ENCODE measurements at places on chromosomes 7 and 10.

GRCh38 chr7:84735677-84736076, 451.2 kb downstream of the SEMA3D start:
- DNase-seq: no peak

- no peak for DNase-seq
Observed at GRCh38 chr7:16404636-16405035, 16.7 kb downstream of the CRPPA start.

- DNase-seq: no peak
Observed at GRCh38 chr10:124864421-124865193, 63.0 kb downstream of the ABRAXAS2 start.

DNA sequence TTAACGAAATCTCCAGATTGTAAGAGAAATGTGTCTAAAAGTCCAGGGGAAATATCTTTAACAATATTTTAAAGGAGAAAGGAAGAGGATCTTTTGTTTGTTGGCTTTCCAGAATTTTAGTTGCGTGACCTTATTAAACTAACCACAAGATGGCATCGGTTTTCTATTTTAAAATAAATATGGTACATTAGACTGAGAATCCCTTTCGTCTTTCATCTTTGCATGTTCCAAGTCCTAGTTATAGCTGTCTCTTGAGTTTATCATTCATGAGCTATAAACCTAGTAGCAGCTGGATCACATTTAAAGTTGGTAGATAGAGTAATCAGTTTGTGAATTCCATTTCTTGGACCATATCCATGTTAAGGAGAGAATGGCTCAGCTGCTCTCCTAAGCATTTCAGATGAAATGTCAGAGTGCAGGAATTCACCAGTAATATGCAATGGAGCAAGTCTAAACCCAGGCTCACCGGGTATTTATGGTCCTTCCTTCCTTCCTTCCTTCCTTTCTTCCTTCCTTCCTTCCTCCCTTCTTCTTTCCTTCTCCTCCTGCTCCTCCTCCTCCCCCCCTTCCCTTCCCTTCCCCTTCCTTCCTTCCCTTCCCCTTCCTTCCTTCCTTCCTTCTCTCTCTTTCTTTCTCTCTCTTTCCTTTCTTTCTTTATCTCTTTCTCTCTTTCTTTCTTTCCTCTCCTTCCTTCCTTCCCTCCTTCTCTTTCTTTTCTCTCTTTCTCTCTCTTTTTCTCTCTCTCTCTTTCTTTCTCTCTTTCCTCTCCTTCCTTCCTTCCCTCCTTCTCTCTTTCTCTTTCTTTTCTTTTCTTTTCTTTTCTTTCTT, 57.8 kb upstream of the RAB18 start:
- DNase-seq: no peak

GRCh38 chr10:77043420-77043763, 594.2 kb downstream of the KCNMA1 start:
- DNase-seq: no peak

DNA sequence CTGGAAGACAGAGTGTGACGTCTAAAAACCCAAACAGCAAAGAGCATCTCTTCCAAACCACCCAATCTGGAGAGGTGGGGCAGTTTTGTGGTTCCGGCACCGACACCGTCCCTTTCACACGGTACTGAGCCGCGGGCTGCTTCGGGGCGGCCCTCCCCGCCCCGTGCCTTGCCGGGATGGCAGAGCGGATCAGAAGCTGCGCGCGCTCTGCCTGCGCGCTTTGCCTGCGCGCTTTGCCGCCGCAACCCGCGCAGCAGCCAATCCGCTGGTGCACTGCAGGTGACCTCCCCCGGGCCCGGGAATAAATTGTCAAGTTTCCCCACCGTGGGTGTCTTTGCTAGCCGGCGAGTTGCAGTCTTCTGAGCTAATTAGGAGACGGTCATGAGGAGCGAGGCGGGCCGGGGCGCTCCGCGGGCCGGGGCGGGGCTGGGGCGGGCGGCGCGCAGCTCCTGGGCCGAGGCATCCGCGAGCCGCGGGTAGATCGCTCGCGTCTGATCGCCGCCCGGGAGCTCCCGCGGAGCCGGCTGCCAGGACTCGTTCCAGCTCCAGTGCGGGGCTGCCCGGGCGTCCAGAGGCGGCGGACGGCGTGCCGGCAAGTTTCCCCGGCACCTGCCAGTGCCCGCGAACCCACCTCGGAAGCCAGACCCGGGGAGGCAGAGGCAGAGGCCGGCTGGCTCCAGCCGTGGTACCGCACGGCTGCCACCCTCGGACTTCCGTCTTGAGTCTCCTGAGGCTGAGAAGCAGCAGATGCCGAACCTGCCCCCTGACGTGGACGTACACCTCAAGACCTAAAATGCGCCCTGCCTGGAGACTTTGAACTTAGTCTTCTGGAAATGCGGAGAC, 536.0 kb upstream of the GALNT17 start:
- DNase-seq: no peak

DNA sequence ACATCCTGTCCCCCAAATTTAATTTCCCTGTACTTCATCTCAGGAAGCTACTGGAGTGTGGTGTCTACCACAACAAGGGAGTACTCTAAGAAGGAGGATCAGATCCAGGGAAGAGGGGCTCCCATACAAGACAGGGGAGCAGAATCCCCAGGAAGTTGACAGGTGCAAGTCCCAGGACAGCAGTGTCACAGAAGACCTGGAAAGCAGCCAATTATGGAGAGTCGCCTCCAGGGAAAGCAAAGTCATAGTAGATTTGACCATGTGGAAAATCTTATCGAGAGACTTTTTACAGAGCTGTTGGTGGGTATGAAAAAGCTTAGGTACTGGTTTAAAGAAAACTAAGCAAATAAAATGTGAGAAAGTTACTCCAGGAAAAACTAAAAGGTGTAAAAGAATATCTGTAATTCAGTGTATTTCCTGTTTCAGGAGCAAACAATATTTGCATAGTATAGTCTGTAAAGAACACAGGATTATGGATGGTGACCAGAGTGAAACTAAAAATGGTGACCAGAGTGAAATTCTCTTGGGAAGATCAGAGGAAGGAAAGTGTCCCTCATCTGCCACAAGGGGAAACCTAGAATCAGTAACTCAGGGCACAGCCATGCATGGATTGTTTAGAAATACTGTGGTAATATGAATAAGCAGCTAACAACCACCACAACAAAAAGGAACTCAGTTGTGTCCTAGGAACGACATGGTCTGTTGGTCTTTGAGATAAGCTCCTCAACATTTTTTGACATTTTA, 44.5 kb downstream of the LANCL2 start:
- DNase-seq: no peak

DNA sequence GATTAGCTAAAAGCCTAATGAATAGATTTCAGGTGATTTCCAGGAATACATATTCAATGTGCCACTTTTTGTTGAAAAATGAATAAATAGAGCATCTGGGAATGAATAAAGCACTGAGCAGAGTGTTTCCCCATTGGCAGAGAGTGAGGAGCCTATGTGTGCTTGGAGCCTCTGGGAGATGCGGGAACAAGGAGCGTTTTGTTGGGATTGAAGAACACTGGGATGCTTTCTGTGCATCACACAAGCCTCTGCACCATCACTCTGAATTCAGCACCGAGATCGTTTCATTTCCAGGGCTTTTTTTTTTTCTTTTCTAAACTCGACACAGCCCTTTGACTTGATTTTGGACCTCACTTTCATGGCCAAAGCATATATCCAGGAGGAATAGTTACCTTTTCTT, 111.4 kb downstream of the BAMBI start:
- DNase-seq: no peak

GRCh38 chr10:126376956-126377355, 11.3 kb downstream of the ADAM12 start:
- DNase-seq: no peak

- DNase-seq: peak; percentile 98
Observed at GRCh38 chr7:100177045-100178001, at the start of the genes GPC2 and STAG3. Gene GPC2 (minus strand): TSS chr7:100177381. CDS start chr7:100177199, 182 bp downstream. Gene STAG3 (plus strand): TSS chr7:100177918. CDS start chr7:100180557, 2,639 bp downstream.

DNA sequence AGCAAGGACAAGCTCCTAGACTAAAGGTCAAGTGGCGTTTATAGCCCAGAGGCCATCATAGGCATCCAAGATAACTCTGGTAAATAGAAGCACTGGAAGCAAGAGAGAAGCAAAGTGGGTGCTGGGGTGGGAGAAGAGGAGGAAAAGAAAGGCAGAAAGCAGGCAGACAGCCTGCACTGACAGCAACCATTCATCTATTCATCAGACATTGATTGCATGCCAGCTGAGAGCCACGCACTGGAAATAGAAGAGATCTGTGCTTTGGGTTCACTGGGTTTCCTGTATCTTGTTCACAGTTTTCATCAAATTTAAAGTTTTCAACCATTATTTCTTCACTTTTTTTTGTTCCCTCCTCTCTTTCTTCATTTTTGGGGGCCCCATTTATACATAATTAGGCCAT, 4.7 kb upstream of the SLIT1 start:
- no peak for DNase-seq

GRCh38 chr7:88689821-88690220, 69.7 kb upstream of the ZNF804B start:
- DNase-seq: no peak

DNA sequence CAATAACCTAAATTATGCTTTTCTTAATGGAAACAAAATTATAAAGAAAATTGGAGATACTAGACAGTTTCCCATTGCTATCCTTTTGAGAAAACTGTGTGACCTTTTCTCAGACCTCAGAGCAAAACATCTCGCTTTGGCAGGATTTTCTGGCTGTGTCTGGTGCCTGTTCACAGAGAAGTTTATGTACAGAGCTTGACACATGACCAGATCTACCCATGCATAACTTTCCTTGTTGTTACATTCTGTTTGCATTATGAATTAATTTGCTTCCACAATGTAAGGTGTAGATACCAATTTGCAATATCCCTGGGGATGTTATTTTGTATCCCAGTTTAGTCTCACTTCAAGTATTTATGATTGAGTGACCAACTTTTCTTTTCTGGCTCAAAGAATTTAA, 565.0 kb downstream of the XPNPEP1 start:
- no peak for DNase-seq

- DNase-seq: no peak
Observed at GRCh38 chr10:87865241-87865881, 1.9 kb downstream of the PTEN start.

GRCh38 chr10:101133489-101134298, 2.6 kb downstream of the TLX1 start:
- DNase-seq: no peak

GRCh38 chr7:9071160-9071762, 637.9 kb downstream of the NXPH1 start:
- DNase-seq: no peak

- no peak for DNase-seq
Observed at GRCh38 chr10:43960981-43961380, 312.3 kb upstream of the ZNF32 start.

DNA sequence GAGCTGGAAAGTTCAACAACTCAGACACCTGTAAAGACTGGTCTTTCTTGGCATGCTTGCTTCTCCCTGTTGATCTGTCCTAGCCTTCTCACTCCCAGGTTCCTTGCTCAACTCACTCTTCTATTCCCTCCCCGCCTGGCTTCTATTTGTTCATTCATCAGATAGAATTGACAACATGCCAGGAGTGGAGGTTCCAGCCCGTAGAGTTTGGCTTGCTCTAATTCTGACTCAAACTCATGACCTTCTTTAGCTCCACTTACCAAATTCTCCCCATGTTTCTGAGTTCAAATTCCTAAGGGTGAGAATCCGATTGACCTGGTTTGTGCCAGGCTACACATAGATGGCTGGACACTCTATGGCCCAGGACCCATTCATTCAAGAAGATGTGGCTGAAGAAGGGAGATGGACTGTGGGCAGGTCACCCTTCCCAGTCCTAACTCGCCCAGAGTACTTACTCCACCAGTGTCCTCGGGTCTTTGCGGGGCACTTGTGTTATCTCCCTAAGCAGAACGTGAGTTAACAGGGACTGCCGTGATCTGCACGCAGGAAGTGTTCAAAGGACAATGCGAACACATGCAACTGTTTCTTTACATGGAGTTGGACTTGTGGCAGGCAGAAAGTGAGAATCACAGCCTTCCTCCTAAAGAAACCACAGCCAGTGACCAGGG, 4.0 kb upstream of the TMEM236 start:
- DNase-seq: no peak

GRCh38 chr7:33807779-33808482, 97.4 kb upstream of the BMPER start:
- DNase-seq: no peak

GRCh38 chr10:97518301-97519043, 19.7 kb downstream of the UBTD1 start:
- no peak for DNase-seq

DNA sequence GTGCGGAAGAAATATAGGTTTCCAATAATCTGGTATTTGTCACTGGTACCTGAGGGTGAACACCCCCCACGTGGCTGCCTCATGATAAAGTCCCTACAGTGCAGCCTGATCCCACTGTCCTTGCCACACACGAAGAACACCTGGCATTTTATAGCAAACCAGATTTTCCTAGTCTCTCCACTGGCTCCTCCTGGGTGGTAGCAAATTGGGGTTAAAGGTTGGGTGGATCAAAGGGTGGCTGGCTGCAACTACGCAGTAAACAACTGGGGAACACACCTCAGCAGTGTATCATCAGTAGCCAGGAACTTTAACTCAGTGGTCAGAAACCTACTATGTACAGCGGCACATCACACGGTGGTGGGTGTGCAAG, 10.3 kb downstream of the SEPHS1 start:
- no peak for DNase-seq

- DNase-seq: no peak
Observed at GRCh38 chr7:1124164-1124563, 35.8 kb downstream of the ZFAND2A start.

- DNase-seq: no peak
Observed at GRCh38 chr7:11818281-11818680, 13.7 kb downstream of the THSD7A start.

- no peak for DNase-seq
Observed at GRCh38 chr10:118114992-118115391, 68.3 kb upstream of the RAB11FIP2 start.

DNA sequence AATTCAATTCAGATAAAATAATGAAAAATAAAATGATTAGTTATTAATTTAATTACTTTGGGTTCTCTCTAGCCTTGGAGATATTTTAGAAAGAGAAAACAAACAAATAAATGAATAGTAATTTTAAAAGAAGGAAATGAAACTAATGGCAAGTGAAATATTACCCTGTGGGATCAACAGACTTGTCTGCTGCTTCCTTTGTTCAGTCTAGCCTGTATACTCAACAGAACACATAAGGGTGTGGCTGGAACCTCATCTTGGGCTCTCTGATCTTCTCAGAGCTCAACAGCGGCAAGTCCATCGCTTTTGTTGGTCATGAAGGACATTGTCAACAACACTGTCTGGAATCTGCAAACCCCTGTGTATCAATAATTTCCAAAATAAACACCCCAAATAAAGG, 904.9 kb downstream of the IPMK start:
- no peak for DNase-seq

DNA sequence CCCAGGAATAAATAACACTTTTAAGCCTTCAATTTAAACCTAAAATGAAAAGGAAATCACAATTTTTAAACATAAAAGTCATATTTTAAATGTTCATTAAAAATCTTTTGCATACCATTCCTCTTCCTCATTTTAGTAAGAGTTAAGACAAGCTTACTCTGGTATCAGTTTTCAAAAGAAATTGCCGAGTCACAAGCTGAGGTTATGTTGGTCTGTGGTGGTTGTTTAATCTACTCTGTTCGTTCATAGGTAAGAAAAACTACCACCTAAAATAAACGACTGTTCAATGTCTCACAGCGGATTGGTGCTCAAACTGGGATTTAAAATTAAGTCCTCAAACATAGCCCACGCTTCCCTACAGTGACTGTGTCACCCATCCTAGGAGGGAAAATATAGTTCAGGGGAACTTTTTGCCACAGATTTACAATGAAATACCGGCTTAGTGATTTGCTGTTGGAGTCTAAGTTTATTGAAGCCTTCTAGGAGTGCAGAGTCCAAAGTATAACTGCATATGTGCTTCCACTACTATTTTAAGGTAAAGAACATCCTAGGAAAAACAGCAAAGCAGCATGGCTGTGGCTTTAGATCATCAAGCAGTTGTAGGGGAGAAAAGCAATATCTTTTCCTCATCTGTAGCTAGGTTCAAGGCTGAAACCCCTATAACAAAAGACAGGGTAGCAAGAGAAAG, 61.1 kb downstream of the GNAT3 start:
- no peak for DNase-seq
